GM03348 (cell line): ENCODE measurements at places on chromosomes 5 and 9.
A peak's percentile ranks its signal among the peaks of the same experiment; 100 is the strongest.

- peak; percentile 24 for DNase-seq
These were observed 36.6 kb upstream of the FBXL7 start for GRCh38 chr5:15463231-15463980.

DNA sequence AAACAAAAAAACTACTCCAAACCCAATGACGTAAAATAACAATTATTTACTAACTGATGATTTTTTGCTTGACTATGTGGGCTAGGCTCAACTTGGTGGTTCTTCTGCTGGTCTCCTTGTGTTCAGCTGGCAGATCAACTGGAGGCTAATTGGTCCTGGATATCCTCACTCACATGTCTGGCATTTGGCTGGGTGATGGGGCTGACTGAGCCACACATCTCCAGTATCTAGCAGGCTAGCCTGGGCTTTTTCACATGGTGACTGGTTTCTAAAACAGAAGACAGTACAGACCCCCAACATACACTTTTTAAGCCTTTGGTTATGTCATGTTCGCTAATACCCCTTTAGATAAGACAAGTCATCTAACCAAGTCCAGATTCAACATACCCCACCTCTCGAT, 104.7 kb upstream of the PRRC1 start:
- no peak for DNase-seq

- no peak for DNase-seq
These were observed 11.5 kb downstream of the NR2F1-AS1 start for GRCh38 chr5:93569300-93570160.

- DNase-seq = peak; percentile 6
These were observed 18.4 kb upstream of the F2RL2 start for GRCh38 chr5:76641514-76642120.

DNA sequence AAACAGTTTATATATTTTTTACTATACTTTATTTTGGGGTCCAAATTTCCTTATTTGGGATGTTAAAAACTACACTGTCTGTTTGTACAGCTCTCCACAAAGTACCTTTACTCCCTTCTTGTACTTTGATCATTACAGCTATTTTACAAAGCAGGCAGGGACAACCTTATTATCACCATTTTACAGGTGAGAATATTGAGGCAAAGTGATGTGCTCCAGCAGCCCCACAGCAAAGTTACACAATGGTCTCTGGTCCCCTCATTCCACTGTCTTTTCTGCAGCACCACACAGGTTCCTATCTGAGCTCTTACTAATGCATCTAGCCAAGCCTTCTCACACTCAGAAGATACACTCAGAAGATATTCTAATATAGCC, 457.3 kb downstream of the RASEF start:
- no peak for DNase-seq

- no peak for DNase-seq
These were observed 8.5 kb downstream of the MRPL36 start for GRCh38 chr5:1791176-1791575.

- no peak for DNase-seq
These were observed 6.3 kb upstream of the SMU1 start for GRCh38 chr9:33082538-33083326.

- no peak for DNase-seq
These were observed 40.5 kb downstream of the SEMA4D start for GRCh38 chr9:89457376-89457855.

DNA sequence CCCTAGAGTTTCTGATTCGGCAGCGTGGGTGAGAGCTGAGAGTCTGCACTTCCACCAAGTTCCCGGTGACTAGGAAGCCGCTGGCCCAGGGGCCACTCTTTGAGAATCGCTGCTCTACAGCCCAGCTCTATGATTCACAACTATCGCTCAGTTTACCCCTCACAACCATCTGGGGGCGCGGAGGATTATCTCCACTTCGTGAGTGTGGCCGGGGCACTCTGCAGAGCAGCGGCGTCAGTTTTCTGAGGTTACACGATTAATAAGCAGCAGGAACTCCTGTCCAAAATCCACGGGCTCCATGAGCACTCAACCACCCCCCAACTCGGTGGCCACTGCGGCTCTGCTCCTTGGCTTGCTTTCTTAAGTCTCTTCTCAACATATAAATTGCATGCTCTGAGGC, 19.3 kb downstream of the CORO2A start:
- no peak for DNase-seq

DNA sequence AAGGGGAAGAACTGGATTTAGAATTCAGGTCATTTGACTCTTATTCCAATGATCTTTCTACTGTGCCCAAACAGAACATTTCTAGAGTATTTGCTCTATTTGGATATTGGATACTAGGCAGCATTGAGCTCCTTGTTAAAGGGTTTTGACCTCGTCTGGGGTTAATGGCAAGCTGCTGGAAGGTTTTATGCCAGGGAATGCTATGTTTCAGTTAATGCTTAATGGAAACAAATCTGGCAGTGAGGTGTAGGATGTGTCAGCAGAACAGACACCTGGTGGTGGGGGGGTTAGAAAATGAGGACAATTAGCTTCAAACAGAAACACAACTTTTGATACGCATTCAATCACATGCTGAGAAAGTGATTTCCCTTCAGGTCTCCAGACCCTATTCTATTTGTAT, 51.5 kb downstream of the AGXT2 start:
- no peak for DNase-seq

DNA sequence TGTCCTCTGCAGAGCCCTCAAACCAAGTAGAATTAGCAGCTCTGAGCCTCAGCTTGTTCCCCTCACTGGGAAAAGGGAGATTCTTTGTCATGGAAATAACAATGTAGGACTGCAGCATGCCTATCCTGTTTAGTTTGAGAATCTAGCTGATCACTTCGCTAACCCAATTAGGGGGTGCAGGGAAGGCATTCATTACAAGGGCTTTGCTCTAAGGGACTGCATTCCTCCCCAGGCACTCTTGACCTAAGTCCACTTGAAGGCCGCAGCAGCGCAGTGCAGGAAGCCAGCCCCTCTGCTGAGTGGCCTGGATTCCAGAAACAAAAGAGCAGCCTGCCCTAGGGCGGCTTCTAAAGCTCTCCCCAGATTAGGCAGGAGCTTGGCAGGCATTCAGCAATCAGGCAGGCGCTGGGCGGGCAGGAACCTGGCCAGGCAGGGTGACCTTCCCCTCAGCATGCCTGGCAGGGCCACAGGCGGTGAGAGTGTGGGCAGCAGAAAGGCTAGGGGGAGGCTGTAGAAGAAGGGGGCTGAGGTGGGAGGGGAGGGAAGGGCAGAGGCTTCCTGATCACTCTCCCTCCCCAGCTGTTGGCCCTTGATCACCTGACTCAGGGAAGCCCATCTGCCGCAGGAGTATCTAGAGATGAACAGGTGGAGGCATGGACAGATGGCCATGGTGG, 24.8 kb downstream of the CCNJL start:
- no peak for DNase-seq

GRCh38 chr5:30811298-30811697, 382.2 kb upstream of the CDH6 start:
- no peak for DNase-seq

GRCh38 chr5:149993471-149993870, 7.0 kb downstream of the TIGD6 start:
- DNase-seq = no peak

DNA sequence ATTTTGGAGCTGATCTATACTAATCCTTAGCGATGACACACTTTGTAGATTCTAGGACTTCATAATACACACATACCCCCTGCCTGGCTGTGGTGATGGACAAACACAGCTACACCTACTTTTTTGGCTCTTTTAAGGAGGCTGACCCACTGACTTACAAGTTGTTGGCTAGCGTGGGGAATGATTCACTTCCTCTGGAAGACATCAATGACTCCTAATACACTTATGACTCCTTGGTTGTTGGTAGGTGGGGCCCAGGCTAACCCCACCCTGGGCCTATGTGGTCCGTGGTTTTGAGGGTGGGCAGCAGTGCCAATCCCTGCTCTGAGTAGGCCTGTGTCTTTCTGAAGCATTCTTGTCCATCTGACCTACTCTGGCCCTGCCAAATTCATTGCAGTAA, 144.4 kb downstream of the SLC12A2 start:
- peak; percentile 69 for DNase-seq

- DNase-seq = peak; percentile 62
These were observed 9.9 kb downstream of the MIER3 start for GRCh38 chr5:56941981-56942380.

- no peak for DNase-seq
These were observed 113.0 kb upstream of the IER5L start for GRCh38 chr9:129291041-129291501.

DNA sequence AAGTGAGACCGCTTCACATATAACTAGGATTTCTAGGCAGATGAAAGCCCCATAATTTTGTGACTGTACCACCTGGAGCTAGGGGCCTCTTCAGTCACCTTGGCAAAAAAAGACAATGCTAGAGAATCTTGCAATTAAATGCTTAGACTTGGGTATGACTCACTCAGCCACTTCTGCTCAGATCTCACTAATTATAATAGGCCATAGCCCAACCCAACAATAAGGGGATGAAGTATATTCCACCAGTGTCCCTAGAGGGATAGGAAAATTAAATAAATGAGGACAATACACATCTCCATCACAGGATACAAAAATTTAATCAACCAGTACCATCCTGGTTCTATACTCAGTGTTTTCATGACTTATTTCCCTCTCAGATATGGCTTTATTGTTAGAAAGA, 1079.9 kb upstream of the C9orf72 start:
- DNase-seq = no peak

GRCh38 chr5:106269252-106269843, 1401.4 kb downstream of the EFNA5 start:
- peak; percentile 37 for DNase-seq

DNA sequence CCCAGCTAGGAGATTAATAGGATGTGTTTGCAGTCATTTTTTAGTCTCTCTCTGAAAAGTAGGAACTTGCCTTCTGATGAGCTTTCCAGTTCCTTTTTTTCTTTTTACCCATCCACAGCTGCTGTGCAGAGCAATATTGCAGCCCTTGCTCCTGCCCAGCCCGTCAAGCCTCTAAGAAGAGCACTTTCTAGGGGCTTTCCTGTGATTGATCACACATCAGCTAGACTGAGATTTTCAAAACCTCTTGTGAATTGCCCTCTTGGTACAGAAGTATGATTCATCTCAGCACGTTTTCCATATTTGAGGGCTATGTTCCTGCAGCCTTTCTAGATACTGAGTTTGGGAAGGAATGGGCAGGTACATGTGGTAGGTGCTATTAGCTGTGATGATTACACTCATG, 93.9 kb downstream of the GALNT10 start:
- DNase-seq = no peak

DNA sequence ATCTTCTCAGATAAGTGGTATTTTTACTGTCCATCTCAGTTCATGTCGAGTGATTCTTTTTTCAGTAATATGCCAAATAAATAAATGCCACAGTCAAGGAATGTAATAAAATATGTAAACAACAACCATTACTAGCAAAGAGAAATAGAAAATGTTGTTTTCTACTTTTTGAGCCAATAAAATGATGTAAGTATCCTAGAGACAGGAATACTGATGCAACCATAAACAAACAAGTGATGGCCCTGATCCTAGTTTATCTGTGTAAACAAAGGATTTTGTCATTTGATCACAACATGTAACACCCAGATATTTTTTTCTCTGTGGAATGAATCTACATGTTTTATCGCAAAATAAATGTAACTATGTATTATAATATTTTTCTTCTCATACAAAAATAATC, 1852.8 kb downstream of the EFNA5 start:
- no peak for DNase-seq

- no peak for DNase-seq
These were observed 17.0 kb upstream of the CYFIP2 start for GRCh38 chr5:157248821-157249470.

- DNase-seq = no peak
These were observed 165.3 kb downstream of the TAF11L14 start for GRCh38 chr5:17799521-17799920.

- no peak for DNase-seq
These were observed 17.9 kb downstream of the SRFBP1 start for GRCh38 chr5:121979691-121980090.

DNA sequence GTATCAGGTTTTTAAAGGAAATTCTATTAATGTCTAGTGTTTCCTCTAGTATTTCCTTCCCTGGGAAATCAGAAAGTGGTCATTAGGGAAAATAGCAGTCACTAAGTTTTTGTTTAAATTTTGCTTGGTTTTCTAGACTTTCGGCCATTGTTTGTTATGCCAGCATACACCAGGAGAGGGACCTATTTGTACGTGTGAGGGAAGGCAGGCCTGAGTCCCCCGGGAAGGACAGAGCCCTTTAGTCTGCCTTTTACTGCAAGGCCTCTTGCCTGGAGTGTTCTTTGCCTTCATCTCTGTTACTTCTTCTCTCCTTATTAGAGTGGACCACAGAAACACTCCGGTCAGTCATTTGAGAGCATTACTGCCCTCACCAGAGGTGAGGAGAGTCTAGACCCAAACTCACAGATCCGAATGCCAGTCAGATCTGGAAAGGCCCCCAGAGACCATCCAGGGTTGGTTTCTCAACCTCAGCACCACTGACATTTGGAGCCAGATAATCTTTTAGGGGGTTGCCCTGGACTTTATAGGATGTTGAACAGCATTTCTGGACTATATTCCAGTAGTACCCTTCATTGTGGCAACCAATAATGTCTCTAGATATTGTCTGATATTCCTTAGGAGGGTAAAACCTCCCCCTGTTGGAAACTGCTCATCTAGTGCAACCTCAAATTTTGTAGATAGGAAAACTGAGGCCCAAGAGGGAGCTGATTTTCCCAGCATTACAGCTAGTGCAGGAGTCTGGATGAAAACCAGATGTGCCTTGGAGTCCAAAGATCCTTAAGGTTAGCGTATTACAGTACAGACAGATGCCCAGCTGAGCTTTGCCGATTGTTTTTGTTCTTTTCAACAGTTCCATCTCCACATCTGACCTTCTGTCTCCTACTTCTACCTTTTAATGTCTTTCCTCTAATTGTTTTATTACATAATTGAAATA, 93.0 kb upstream of the NIPAL4 start:
- peak; percentile 78 for DNase-seq

- DNase-seq = peak; percentile 39
These were observed 95.5 kb upstream of the ERBIN start for GRCh38 chr5:65830856-65831255.

DNA sequence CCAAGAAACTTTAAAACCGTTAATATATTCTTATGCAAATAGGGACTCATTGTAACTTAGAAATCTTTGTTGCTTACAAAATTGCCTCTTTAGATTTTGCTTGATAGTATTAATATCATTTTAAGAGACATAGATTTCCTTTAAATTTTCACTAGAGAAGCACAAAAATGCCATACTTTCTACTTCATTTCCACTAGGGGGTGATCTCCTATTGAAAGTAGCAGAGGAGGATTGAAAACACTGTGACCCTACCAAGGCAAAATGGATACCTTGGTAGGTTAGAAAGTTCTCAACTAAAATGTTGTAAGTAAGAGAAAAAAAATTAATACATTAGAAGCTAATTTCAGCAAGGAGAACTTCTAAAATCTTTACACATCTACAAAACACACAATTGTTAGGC, 204.9 kb downstream of the CHSY3 start:
- peak; percentile 39 for DNase-seq

- DNase-seq = no peak
These were observed 141.7 kb downstream of the TARS1 start for GRCh38 chr5:33582417-33582816.
